ENCODE measurements at places on chromosomes 13 and 19. TPM values are rescaled to one million over a fixed set of nuclear protein-coding genes. Genes with fewer than 3 reads are reported as not detected.

Gene ZNF486
- total RNA-seq: not detected

Gene MBOAT7
- total RNA-seq: 158 TPM

Gene ZNF536
- not detected for total RNA-seq

Gene FCGBP
- total RNA-seq: 0.63 TPM

Gene F7
- 0.09 TPM for total RNA-seq

Gene MYADM
- total RNA-seq: 291 TPM

Gene SYDE1
- total RNA-seq: 17.3 TPM

Gene ZNF547
- total RNA-seq: 1.7 TPM

Gene PROZ
- not detected for total RNA-seq

Gene ZNF229
- 2.6 TPM for total RNA-seq

Gene RINL
- 2.5 TPM for total RNA-seq

Gene S1PR4
- not detected for total RNA-seq

Gene NXNL1
- not detected for total RNA-seq

Gene LYL1
- 0.64 TPM for total RNA-seq

Gene SPPL2B
- 12.8 TPM for total RNA-seq

Gene NUFIP1
- total RNA-seq: 6.1 TPM

Gene SIGLEC8
- total RNA-seq: not detected

Gene CFAP97D2
- not detected for total RNA-seq

Gene PBX4
- total RNA-seq: 2.9 TPM

Gene LRRC4B
- total RNA-seq: 0.97 TPM

Gene FGF22
- total RNA-seq: 0.64 TPM

Gene CXCL17
- total RNA-seq: not detected

Gene ZGLP1
- total RNA-seq: 1.1 TPM

Gene APLP1
- total RNA-seq: 93.4 TPM

Gene SUGT1
- 49.0 TPM for total RNA-seq

Gene RNF17
- total RNA-seq: not detected

Gene ZNF616
- 0.52 TPM for total RNA-seq

Gene EFNA2
- total RNA-seq: 1.8 TPM
